ENCODE measurements at places on chromosomes 4 and X. TPM values are rescaled to one million over a fixed set of nuclear protein-coding genes. Genes with fewer than 3 reads are reported as not detected.

GRCh38 chr4:174789657-174790056, 39.4 kb downstream of the GLRA3 start:
- H3K27ac ChIP-seq, result no peak overlapping the region
- no peaks in the 10 kb centered on the region for H3K27me3 ChIP-seq
- no peaks in the 10 kb centered on the region for H3K36me3 ChIP-seq
- DNase-seq, result no peak

TMEM131L gene
- total RNA-seq, result 25.3 TPM

DNA sequence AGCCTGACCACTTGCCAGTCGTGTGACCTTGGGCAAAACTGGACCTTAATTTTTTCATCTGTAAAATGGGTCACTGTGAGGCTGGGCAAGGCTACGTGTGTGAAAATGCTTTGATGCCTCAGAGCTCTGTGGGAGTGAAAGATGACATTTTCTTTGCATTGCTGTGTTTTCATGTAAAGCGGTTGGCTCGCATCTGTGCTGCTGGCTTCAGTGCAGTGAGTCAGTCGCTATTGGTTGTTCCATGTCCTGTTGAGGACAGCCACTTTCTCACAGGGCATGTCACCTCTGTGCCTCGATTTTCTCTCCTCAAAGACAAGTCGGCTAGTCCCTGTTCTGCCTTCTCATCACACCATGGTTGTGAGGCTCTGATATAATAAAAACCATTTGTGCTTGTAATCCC, 4.4 kb downstream of the MTMR1 start:
- H3K36me3 ChIP-seq, result no peaks in the 10 kb centered on the region
- H3K27me3 ChIP-seq, result no peaks in the 10 kb centered on the region
- DNase-seq, result no peak
- peaks cover 2% of the 10 kb centered on the region for H3K4me1 ChIP-seq
- H3K4me3 ChIP-seq, result no peak overlapping the region

- no peak overlapping the region for H3K4me3 ChIP-seq
- no peak for DNase-seq
- H3K36me3 ChIP-seq, result no peaks in the 10 kb centered on the region
These were observed 908 bp upstream of the TLR6 start for GRCh38 chr4:38857354-38858096.

NONO gene
- total RNA-seq, result 728 TPM

DNA sequence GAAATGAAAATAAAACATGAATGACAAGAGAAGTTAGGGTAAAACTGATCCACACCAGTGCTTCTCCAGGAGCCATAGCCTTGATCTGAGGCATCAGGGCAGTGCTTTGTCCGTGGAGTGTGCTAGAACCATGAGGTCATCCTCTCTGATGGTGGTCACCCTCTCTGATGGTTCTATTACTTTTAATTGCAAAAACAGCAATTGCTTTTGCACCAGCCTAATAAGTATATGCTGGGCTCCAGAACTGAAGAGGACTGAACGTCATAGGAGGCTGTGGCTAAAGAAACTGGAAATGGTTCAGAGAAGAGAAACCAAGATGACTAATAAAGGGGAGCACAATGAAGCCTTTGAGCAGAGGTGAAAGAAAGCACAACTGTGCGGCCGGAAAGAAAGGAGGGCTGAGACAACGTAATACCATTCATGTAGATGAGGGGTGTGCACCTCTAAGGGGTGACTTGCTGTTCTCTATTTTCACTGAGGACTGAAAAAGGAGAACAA, 17.0 kb upstream of the TMEM154 start:
- no peak for DNase-seq
- no peak overlapping the region for H3K27ac ChIP-seq
- H3K36me3 ChIP-seq, result no peaks in the 10 kb centered on the region

GRCh38 chr4:149353241-149353640, 462.4 kb downstream of the IQCM start:
- H3K4me1 ChIP-seq, result no peaks in the 10 kb centered on the region
- DNase-seq, result no peak
- H3K36me3 ChIP-seq, result no peaks in the 10 kb centered on the region
- no peak overlapping the region for H3K27ac ChIP-seq
- no peak overlapping the region for H3K4me3 ChIP-seq

- H3K4me3 ChIP-seq, result no peak overlapping the region
- H3K27me3 ChIP-seq, result no peaks in the 10 kb centered on the region
- H3K36me3 ChIP-seq, result no peaks in the 10 kb centered on the region
- H3K27ac ChIP-seq, result no peak overlapping the region
- H3K4me1 ChIP-seq, result peaks cover 5% of the 10 kb centered on the region
These were observed 450.1 kb upstream of the INTU start for GRCh38 chr4:127182687-127183086.

GRCh38 chrX:2934715-2935710, 5.9 kb upstream of the ARSD start:
- no peak overlapping the region for H3K27ac ChIP-seq
- no peaks in the 10 kb centered on the region for H3K27me3 ChIP-seq
- no peak overlapping the region for H3K4me3 ChIP-seq
- H3K36me3 ChIP-seq, result no peaks in the 10 kb centered on the region

- H3K27me3 ChIP-seq, result no peaks in the 10 kb centered on the region
- H3K27ac ChIP-seq, result no peak overlapping the region
- no peaks in the 10 kb centered on the region for H3K36me3 ChIP-seq
- no peak overlapping the region for H3K4me3 ChIP-seq
- DNase-seq, result no peak
These were observed 33.8 kb upstream of the ARMCX2 start for GRCh38 chrX:101693476-101693875.

- H3K36me3 ChIP-seq, result no peaks in the 10 kb centered on the region
- H3K27me3 ChIP-seq, result peaks cover 27% of the 10 kb centered on the region
- peak; percentile 86 for DNase-seq
- no peaks in the 10 kb centered on the region for H3K4me1 ChIP-seq
These were observed 2.4 kb upstream of the PCDH10 start for GRCh38 chr4:133146574-133147241.

CFAP299 gene
- not detected for total RNA-seq
